ENCODE measurements at places on chromosomes 4 and X.

GRCh38 chr4:181078196-181078595 lies 1165.0 kb upstream of the TENM3 start:
- no peak for DNase-seq

DNA sequence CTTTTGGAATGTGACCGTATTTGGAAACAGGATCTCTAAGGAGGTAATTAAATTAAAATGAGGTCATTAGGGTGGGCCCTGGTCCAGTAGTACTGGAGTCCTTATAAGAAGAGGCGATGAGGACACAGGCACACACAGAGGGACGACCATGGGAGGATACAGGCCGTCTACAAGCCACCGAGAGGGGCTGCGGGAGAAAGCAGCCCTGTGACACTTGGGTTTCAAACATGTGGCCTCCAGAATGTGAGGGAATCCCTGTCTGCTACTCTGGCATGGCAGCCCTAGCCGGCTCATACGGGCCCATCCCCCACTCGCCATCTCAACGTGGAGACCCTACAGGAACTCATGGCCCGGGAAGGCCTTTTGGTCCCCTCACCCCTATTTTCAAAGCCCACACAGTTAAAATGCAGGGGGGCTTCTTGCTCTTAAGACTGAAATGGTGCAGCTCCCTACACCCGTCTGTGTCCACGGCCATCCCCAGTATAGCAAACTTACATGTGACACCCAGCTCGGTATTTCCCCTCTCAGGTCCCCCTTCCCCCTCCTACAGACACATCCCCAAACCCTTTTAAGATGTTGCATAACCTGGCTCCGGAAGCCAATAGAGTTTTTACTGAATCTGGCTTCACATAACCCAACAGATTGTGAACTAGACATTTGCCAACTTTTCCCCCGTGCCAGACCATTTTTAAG lies 124.1 kb upstream of the TBL1X start:
- DNase-seq, result no peak

DNA sequence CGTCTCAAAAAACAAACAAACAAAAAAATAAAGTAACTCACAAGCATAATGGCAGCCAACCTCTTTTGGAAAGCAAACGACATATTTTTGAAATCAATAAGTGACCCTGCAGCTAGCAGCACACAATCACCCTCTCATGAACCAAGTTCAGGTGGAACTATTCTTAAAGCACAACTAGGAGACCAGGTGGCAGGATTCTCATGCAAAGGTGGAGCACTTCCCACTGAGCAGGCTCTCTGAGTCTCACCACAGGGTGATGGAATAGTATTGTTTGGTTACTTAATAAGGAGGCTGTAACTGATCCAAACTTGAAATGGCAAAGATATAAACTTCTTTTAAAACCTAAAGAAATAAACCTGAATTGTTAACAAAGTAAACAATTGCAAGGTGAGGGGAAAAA lies 1293.1 kb downstream of the PCDH19 start:
- DNase-seq, result no peak

DNA sequence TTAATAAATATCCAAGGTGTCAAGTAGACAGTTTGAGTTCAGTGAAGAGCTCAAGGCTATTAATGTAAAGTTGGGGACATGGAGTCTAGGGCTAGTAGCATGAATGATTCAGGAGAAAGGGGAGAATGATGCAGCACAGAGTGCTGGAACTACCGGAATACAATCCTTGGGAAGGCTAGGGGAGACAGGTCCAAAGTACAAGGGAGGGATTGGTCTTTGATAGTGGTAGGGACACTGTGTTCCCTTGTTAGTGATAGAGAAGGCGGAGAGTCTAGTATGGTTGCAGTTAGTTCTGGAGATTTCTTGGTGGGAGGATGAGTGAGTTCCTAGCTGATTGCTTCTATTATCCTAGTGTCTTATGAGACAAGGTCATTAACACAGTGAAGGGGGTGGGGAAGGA lies 8.7 kb downstream of the GCNA start:
- DNase-seq, result no peak

- DNase-seq, result no peak
Measured at GRCh38 chr4:177404986-177405385, 37.3 kb downstream of the AGA start.

- no peak for DNase-seq
Measured at GRCh38 chrX:21678048-21678612, 20.0 kb upstream of the KLHL34 start.

GRCh38 chr4:173367285-173367684 lies 3.5 kb upstream of the SAP30 start:
- no peak for DNase-seq

- no peak for DNase-seq
Measured at GRCh38 chr4:34678431-34678830, 1565.9 kb downstream of the ARAP2 start.

- no peak for DNase-seq
Measured at GRCh38 chrX:100687546-100687945, 43.5 kb downstream of the SRPX2 start.

DNA sequence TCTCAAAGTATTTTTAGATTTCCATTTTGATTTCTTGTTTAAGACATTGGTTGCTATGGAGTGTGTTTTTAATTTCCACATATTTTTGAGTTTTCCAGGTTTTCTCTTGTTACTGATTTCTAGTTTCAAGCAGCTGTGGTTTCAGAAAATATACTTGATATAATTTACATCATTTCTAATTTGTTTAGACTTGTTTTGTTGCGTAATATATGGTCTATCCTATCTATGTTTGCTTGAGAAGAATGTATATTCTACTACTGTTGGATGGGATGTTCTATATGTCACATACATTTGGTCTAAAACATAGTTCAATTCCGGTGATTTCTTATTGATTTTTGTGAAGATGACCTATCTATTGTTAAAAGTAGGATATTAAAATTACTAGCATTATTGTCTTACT lies 170.5 kb upstream of the EMCN start:
- DNase-seq, result no peak

GRCh38 chr4:17060230-17060629 lies 161.8 kb upstream of the LDB2 start:
- no peak for DNase-seq

GRCh38 chr4:2371765-2372487 lies 46.5 kb downstream of the ZFYVE28 start:
- DNase-seq, result no peak

DNA sequence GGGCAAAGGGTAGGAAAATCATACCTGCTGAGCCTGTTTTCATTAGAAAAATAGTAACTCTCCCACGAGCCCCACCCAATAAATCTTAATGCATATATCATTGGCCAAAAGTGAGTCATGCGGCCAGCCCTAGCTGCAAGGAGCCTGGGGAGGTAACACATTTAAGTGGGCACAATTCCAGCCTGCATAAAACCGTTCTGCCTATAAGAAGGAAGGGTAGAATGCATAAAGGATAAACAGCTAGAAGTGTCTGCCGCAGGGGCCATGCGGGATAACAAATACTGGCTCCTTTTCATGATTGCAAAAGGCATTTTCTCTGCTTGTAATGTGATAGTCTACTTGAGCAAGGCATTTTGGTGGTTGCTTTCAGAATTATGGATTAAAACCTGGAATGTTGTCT lies 37.1 kb downstream of the EFHC2 start:
- no peak for DNase-seq

GRCh38 chr4:72505314-72505744 lies 63.7 kb downstream of the ADAMTS3 start:
- DNase-seq, result no peak

DNA sequence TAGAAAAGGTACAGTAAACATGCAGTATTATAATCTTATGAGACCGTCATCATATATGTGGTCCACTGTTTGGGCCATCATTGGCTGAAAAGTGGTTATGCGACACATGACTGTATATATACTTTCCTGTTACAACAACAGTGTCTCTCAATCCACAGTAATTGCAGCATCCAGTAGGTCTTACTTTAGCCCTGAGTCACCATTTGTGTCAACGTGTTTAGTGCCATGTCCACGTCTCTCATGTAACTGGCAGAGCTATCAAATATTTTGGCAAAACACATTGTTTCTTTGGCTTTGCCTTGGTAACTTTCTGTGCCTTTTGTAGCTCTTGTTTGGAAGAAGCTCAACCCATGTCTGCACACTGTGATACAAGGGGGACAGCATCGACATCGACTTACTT lies 73.8 kb downstream of the CD38 start:
- DNase-seq, result no peak

DNA sequence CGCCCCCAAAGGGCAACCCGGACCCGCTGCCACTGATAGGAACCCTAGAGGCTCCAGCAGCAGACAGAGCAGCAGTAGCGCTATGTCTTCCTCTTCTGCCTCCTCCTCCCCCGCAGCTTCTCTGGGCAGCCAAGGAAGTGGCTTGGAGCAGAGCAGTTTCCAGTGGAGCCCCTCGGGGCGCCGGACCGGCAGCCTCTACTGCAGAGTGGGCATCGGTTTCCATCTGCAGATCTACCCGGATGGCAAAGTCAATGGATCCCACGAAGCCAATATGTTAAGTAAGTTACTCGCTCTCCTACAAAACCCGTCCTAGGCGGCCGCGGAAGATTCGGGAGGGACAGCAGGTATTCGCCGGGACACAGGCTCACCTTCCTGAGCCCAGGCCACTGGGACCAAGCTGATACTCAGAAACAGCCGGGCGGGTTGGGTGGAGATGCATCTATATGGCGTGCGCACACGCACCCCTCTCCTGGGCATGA lies 477 bp downstream of the FGF5 start:
- no peak for DNase-seq

DNA sequence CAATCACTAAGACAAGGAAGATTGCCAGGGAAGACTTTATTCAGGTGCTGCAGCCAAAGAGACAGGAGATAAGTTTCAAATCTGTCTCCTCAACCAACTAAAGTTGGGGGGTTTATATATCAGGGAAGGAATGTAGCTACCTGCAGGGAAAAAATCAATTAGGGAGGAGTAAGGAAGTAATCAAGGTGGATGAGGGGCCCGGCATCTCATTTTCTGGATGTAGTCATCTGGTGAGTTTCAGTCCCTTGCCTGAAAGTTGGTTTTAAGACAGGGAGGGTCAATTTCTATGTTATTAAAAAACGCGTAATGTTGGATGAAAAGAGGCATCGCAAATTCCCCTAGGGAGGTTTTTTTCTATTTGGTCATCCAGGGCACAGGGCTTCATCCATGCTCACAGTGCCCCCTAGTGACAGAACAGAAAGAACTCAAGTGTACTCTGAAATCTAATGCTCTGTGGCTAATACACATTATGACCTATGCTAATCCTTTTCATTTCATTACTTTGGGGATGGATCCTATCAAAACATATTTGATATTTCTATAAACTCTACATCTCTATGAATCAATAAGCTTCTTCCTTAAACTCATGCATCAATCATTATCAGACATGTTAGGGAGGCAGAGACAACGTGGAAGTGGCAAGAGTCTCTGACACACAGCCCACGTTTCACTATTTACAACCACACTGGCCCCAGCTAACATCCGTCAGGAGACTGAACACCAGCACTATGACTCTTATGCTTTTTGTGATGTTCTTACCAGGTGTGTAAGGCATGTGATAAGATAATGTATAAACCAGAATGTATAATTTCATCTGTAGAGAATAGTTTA lies 1577.0 kb upstream of the TENM3 start:
- DNase-seq, result peak; percentile 48

DNA sequence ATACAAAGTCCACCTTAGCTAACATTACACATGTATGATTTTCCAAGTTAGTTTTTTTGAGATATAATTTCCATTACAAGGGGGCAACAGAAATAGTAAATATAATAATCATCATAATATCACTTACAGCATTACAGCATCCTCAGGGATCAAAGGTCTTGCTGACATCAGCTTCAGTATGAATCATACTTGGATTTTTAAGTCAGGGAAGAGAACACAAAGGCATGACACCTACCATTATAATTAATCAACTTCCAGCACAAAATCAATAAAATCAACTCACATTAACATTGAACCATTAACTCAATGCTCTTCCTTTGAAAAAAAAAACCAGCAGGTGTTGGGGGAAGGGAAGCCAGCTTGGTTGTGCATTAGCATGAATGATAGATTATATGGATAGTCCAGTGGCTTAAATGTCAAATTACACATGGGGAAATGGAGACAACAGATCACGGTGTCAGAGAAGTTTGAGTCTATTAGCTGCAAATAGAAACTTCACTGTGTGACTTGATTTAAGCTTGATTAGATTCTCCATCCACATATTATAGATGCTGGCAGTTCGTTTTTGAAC lies 66.9 kb upstream of the CAPN6 start:
- DNase-seq, result no peak

GRCh38 chrX:51144828-51145442 lies 187.7 kb upstream of the NUDT10 start:
- peak; percentile 1 for DNase-seq

GRCh38 chr4:90958256-90958895 lies 831.2 kb downstream of the CCSER1 start:
- no peak for DNase-seq

- DNase-seq, result no peak
Measured at GRCh38 chr4:110489901-110490508, 14.1 kb downstream of the ENPEP start.

GRCh38 chr4:37821953-37822605 lies 4.4 kb upstream of the PGM2 start:
- no peak for DNase-seq

DNA sequence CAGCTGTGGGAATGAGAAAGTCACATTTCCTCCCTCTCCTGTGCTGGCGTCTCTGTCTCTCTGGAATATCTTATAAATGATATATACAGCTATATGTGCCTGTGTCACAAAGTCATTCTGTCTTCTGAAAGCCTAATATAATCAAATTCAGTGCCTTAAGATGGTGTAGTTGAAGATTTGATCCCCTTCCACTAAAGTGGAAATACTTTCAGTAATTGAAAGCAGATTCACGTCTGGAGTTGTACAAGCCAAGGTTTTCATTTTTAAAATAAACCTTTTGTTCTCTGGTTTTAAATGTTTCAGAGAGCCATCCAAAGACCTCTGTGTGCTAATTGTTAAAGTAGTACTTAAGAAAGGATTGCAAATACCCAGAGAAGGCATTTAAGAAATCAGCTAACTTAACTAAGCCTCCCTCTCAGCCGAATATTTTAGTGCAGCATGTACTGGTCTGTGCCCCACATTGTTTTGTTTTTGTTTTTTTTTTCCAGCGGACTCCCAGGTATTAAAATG lies 206.8 kb downstream of the TENM3 start:
- no peak for DNase-seq

DNA sequence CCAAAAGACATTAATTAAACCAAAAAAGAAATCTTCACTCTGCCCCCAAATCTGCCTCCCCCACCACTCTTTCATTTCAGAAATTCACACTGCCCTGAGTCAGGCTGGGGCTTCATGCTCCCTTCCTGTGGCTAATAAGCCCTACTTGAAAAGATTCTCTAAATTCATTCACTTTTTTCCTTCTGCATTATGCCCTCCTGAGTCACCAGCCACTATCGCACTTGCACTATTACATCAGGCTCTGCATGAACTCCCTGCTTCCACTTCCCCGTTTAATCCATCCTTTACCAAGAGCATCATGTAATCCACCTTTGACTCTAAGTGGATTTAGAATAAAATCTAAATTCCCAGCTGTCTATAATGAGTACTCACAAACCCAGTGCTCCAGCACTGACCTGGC lies 295.4 kb upstream of the KLF3 start:
- DNase-seq, result no peak

GRCh38 chrX:78922754-78923153 lies 22.4 kb upstream of the P2RY10 start:
- no peak for DNase-seq

GRCh38 chrX:105260291-105261043 lies 40.0 kb upstream of the TEX13A start:
- DNase-seq, result no peak

Measured in NCI-H1417 treated with DMSO at 0.1 percent for 48 hours (cell line).